Thoracic aorta (tissue), 2 donors: ENCODE measurements at places on chromosomes 2 and 18. TPM values are rescaled to one million over a fixed set of nuclear protein-coding genes. Genes with fewer than 3 reads are reported as not detected.

- no peak for DNase-seq
- no peaks in the 10 kb centered on the region for H3K36me3 ChIP-seq
- no peak overlapping the region for H3K4me3 ChIP-seq
Observed at GRCh38 chr2:216394881-216395280, 17.4 kb upstream of the SMARCAL1 start.

DNA sequence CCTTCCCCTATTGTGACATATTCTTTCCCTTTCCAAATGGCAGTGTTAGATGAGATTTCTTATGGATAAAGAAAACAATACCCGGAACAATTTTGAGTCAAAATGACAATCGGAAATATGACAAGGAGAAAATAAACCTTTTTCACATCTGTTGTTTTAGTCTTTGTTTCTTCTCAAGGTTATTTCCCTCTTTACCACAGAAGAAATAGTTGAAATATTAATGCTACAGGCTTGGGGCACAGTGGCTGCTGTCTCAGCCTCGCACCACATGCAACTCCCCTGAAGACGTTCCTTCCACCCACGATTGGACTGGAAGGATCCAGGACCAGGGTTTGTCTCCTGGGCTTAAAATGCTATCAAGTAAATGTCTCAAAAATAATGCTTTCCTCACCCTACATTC, 77.6 kb downstream of the FHOD3 start:
- no peak for DNase-seq
- no peak overlapping the region for H3K27ac ChIP-seq
- no peak overlapping the region for H3K4me3 ChIP-seq
- H3K36me3 ChIP-seq, result no peaks in the 10 kb centered on the region
- peaks cover 66% of the 10 kb centered on the region for H3K4me1 ChIP-seq

GRCh38 chr2:234970477-234970882, 18.7 kb downstream of the SH3BP4 start:
- H3K27me3 ChIP-seq, result no peaks in the 10 kb centered on the region
- H3K36me3 ChIP-seq, result no peaks in the 10 kb centered on the region
- no peak overlapping the region for H3K27ac ChIP-seq
- no peak overlapping the region for H3K4me3 ChIP-seq
- no peak for DNase-seq

DNA sequence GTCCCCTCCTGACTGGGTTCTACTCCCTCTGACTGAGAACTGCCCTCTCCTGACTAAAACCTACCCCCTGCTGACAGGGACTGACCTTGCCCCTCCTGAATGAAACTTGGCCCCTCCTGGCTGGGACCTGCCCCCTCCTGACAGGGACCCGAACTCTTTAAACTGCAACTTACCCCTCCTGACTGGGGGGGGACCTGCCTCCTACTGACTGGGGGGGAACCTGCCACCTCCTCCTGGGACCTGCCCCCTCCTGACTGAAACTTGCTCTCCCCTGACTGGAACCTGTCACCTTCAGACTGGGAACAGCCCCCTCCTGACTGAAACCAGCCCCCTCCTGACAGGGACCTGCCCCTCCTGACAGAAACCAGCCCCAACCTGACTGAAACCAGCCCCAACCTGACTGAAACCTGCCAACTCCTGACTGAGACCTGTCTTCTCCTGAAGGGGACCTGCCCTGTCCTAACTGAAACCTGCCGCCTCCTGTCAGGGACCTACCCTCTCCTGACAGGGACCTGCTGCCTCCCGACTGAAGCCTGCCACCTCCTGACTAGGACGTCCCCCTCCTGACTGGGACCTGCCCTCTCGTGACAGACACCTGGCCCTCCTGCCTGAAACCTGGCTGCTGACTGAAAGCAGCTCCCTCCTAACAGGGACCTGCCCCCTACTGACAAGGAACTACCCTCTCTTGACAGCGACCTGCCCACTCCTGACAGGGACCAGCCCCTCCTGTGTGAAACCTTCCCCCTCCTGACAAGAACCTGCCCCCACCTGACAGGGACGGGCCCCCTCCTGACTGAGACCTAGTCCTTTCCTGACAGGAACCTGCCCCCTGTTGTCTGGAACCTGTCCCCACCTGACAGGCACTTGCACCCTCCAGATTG, 87.1 kb downstream of the PXDN start:
- H3K36me3 ChIP-seq, result peaks cover 25% of the 10 kb centered on the region
- peak overlapping the region; percentile 94 for H3K27ac ChIP-seq
- peaks cover 30% of the 10 kb centered on the region for H3K4me1 ChIP-seq

- H3K4me1 ChIP-seq, result peaks cover 52% of the 10 kb centered on the region
- no peak overlapping the region for H3K4me3 ChIP-seq
- H3K27ac ChIP-seq, result no peak overlapping the region
- H3K36me3 ChIP-seq, result no peaks in the 10 kb centered on the region
- no peaks in the 10 kb centered on the region for H3K27me3 ChIP-seq
Observed at GRCh38 chr18:77088963-77089722, 43.4 kb downstream of the MBP start.

- DNase-seq, result no peak
- H3K27me3 ChIP-seq, result no peaks in the 10 kb centered on the region
- no peak overlapping the region for H3K27ac ChIP-seq
- no peaks in the 10 kb centered on the region for H3K4me1 ChIP-seq
- H3K4me3 ChIP-seq, result no peak overlapping the region
- no peaks in the 10 kb centered on the region for H3K36me3 ChIP-seq
Observed at GRCh38 chr2:80256782-80257167, 47.8 kb downstream of the LRRTM1 start.

GRCh38 chr2:182870227-182870626, 3.8 kb upstream of the FRZB start:
- no peak overlapping the region for H3K27ac ChIP-seq
- no peak overlapping the region for H3K4me3 ChIP-seq
- H3K4me1 ChIP-seq, result peaks cover 6% of the 10 kb centered on the region
- no peaks in the 10 kb centered on the region for H3K36me3 ChIP-seq

DNA sequence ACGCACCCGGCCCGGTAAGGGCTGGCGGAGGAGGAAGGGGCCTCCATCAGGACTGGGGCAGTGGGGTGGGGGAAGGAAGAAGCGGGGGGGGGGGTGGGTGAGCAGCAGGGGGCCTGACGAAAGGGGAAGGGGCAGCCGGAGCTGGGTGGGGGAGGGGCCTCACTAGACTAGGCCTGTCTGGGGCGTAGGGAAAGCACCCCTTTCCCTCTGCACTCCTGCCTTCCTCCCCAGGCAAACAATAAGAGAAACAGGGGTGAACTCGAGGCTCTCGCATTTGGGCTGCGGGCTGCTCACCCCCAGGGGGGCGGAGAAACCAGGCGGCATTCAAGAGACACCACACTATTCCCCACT, 82.7 kb upstream of the POMC start:
- no peak overlapping the region for H3K27ac ChIP-seq
- H3K27me3 ChIP-seq, result no peaks in the 10 kb centered on the region

- no peak overlapping the region for H3K4me3 ChIP-seq
- DNase-seq, result no peak
- no peak overlapping the region for H3K27ac ChIP-seq
Observed at GRCh38 chr2:31037058-31037457, 101.2 kb downstream of the GALNT14 start.

- H3K27ac ChIP-seq, result no peak overlapping the region
- H3K4me1 ChIP-seq, result no peaks in the 10 kb centered on the region
- no peaks in the 10 kb centered on the region for H3K27me3 ChIP-seq
- DNase-seq, result no peak
Observed at GRCh38 chr2:241036964-241037421, 38.6 kb downstream of the SNED1 start.

- no peaks in the 10 kb centered on the region for H3K36me3 ChIP-seq
- no peaks in the 10 kb centered on the region for H3K27me3 ChIP-seq
- H3K4me3 ChIP-seq, result peak overlapping the region; percentile 38
- no peak for DNase-seq
Observed at GRCh38 chr2:9311488-9311887, 104.9 kb downstream of the ASAP2 start.

DNA sequence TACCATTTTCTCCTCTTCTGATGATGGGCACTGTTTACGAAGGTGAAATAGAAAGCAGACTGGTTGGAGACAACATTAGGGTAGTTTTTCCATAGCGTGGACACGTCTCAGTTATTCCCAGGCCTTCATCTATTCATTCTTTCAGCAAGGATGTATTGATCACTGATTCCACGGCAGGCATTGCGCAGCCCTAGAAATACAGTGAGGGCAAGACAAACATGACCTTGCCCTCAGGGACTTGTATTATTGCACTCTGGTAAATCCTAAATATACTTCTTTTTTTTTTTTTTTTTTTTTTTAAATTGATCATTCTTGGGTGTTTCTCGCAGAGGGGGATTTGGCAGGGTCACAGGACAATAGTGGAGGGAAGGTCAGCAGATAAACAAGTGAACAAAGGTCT, 167.3 kb upstream of the SPRED2 start:
- H3K27me3 ChIP-seq, result no peaks in the 10 kb centered on the region
- no peak for DNase-seq

DNA sequence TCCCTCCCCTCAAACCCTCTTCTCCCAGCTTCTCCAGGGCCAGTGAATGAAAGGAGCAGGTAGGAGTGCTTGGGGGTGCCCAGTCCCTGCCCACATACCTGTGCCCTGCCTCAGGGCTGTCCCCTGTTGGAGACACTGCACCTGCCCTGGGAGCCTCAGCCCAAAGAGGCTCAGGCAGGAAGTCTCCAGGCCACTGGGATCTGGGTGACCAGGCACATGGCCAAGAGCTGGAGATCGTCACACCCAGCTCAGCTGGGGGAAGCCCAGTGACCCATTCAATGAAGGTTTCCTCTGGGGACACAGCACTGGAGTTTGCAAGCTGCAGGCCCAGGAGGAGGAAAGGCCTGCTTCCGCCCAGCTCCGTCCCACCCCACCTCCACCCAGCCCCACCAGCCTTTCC, 156.4 kb downstream of the ZFP36L2 start:
- H3K27me3 ChIP-seq, result no peaks in the 10 kb centered on the region
- no peaks in the 10 kb centered on the region for H3K36me3 ChIP-seq
- peaks cover 51% of the 10 kb centered on the region for H3K4me1 ChIP-seq
- no peak for DNase-seq

The PRKAG3 gene
- total RNA-seq, result 0.28 TPM

The CD226 gene
- total RNA-seq, result 0.68 TPM

The UGT1A8 gene
- total RNA-seq, result not detected

The SCN1A gene
- total RNA-seq, result not detected

The TMEM182 gene
- total RNA-seq, result 3.1 TPM
